Fibroblast of skin of right quadriceps (primary cell): ENCODE measurements at places on chromosomes 1 and 21.

DNA sequence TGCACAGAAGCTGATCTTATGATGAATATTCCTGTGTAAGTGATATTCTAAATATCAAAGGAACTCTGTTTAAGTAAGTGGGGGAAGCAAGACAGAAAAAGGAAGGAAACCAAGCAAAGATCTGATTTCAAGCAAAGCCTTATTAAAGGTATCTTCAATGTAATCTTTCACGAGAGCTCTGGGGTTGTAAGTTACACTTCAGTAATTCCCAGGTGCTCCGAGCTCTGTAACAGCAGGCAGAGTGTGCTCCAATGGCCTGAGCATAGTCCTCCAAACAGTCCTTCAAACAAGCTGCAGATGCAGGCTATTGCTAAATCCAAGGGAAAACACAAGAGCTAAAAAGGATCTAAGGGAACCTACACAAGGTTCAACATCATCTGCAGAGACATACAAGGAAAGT lies 949.7 kb upstream of the TMPRSS15 start:
- no peak for DNase-seq

GRCh38 chr21:15060543-15061175 lies 4.1 kb downstream of the NRIP1 start:
- DNase-seq: peak; percentile 68

DNA sequence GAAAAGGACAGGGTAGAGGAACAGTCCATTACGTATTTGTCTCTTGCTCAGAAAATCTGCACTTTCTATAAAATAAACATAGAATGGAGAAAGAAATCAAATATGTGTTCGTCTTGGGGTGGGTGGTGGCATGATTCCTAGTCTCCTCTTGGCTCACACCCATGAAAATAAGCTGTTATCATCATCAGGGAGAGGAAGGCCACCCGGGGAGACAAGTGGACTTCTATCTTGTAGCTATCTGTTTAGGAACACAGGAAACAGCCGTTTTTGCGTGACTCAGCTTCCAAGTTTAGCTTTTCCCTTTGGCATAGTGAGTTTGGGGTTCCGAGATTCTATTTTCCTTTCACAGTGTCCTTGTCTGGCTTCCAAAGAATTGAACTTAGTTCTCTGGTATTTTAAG lies 622.3 kb downstream of the PTPRU start:
- no peak for DNase-seq

DNA sequence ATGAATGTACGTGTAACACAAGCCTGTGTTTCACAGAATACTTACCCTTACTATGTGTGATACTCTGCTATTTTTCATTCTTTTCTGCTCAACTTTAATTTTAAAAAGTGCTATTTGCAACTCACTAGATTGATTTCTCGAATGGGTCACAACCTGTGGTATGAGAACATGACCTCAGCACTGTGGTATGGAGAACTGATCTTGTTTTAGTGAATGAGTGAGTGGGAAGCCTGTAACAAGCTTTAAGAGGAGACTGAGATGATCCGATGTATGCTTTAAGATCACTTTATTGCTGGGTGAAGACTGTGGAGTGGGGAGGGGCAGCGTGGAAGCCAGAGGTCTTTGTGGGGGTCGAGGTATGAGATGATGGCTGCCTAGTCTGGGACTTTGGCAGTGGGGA lies 21.6 kb downstream of the MECR start:
- DNase-seq: peak; percentile 38

GRCh38 chr1:40798366-40799281 lies 15.0 kb downstream of the KCNQ4 start:
- no peak for DNase-seq

DNA sequence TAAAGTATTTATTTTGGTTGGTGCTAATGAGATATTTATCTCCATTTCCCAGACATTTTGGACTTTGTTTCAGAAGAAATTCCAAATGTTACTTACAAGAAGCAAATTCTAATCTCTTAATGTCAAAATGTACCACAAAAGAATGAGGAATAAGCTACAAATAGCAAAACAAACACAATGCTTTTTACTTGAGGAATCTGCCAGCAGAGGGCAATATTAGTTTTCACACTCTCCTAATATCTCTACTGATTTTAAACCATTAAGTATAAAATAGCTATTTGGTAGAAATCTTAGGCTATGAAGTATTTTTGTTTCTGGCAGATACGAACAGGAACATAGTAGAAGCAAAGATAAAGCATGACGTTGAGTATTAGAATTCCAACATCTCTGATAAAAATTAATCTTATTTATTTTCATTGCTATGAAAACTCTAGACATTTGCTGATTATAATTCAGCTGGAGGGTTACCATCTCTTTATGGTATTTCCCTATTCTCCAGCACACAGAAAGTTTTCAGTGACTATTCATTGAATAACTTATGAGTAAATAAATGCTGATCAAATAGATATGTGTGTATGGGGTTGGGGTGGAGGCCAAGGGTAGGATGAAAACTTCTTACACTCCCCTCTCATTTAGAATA lies 13.4 kb upstream of the HMCN1 start:
- peak; percentile 64 for DNase-seq

DNA sequence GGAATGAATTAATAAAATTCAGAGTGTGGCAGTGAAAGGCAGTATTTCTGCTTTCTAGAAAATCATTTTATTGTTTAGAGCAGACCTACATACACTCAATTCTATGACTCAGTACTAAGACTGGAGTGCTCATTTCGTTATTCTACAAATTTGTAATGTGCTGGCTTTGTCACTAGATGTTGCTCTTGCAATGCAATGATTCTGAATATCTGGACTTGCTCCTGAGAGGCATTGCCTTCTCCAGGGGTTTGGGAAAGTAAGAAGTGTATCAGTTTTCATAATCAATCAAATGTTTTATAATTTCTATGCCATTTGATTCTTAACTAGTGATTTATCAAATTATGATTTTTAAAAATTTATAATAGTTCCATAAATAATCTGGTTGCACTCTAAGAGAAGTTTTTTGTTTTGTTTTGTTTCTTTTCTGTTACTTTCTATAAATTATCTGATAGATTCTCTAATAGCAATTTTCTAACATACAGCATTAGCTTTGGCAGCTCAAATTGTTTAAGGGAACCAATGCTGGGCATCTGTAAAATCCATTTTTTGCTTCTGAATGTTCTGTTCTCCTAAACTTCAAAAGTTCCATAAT lies 280.5 kb upstream of the SGIP1 start:
- DNase-seq: peak; percentile 80

DNA sequence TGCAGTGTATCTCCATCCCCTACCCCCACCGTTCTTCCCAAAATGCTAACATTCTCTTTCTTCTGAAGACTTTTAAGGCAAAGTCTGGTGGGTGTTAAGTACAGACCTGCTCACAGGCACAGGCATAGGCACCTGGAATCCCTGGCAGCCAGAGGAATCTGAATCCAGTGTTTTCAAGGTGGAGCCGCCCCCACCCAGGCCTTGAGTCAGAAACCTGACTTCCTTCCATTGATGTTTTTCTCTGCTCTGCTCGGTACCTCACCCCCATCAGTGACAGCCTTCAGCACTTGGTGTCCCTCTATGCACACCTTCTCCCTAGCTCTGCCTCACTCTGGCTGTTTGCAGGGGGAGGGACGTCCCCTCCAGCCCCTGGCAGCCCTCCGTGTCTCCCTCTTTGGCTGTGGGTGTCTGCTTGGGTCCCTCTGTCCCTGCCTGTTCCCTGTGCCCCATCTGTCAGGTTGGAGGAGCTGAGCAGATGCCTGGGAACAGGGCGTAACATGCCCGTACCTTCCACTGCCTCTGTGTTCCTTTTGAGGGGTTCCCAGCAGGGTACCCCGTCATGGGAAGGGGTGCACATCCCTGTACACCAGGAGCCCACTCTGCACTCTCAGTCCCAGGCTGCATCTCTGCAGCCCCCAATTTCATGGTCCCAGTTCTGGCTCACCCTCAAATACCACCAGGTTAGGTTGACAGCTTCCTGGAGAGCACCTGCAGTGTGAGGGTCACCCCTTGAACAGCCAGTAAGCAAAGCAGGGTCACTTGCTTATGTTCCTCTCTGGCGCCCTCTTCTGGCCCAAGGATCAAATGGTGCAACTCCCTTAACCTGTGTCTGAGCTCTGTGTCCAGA lies 6.7 kb downstream of the NCDN start:
- DNase-seq: peak; percentile 57

DNA sequence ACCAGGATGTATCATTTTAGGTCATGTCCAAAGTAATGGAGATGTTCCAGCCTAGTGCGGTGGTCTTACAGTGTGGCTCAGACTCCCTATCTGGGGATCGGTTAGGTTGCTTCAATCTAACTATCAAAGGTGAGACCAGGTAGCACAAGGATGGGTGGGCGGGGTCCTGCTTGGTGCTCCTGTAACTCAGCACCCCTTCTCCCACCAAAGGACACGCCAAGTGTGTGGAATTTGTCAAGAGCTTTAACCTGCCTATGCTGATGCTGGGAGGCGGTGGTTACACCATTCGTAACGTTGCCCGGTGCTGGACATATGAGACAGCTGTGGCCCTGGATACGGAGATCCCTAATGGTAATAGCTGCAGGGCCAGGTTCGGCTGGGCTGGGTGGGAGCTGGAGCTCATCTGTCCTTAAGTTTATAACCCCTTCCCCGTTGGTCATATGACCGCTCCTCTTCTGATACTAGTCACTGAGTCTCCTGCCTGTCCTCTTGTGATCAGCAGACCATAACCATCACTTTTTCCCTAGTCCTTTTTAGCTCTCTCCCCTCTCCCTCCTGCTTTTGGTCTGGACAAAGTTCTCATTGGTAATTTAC lies 5.4 kb downstream of the MARCKSL1 start:
- DNase-seq: no peak

GRCh38 chr1:20702416-20702815 lies 15.4 kb downstream of the KIF17 start:
- no peak for DNase-seq

- no peak for DNase-seq
Observed at GRCh38 chr1:993379-993995, 6.4 kb downstream of the HES4 start.

GRCh38 chr1:23591460-23592208 lies 32.3 kb upstream of the ID3 start:
- DNase-seq: no peak

GRCh38 chr21:41357546-41357945 lies 4.3 kb upstream of the MX2 start:
- no peak for DNase-seq

- DNase-seq: no peak
Observed at GRCh38 chr1:3914331-3914851, 14.3 kb upstream of the C1orf174 start.

- DNase-seq: no peak
Observed at GRCh38 chr1:22702296-22703085, 8.1 kb upstream of the EPHB2 start.

DNA sequence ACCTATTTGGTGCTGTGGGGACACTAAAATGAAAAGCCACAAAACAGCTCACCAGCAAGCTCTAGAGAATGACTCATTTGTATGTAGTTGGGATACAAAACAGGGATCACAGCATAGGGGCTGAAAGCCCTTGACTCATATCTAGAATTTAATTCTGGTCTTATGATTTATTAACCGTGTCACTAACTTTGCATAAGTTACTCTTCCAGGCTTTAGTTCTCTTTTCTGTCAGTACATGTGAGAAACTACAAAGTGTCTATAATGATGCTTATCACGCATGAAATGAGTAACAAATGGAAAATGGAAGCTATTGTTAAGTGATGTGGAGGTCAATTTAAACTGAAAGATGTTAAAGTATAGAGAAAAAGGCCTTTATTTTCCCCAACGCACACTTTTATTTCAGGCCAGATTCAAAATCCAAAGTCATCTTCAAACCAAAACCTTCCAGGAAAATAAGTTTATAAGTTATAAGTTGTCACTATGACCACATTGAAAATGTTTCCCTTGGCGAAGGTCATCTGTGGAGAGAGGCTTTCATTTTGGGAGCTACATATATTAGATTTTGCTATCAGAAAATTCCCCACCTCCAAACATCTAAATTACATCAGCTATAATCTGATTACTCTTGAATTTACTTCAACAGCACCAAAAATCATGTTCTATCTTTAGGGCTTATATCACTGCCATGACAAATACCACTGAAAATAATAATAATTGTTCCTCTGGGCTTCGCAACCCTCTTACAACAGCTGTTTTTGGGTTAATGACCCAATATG lies 430.5 kb downstream of the MRPL39 start:
- peak; percentile 75 for DNase-seq

DNA sequence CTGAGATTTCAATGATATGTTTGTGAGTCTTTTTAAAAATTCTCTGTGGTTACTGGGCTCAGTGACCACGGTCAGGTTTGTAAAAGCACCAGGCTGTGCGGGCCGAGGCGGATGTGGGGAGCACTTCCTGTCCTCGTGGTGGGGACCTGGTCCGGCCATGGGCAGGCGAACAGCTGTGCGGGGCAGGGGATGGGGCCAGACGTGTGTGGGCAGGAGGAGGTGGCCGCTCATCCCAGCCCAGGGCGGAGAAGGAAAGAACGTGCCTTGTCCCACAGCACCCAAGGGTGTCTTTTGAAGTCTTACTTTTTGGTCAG lies 5.2 kb upstream of the OXCT2 start:
- DNase-seq: no peak

DNA sequence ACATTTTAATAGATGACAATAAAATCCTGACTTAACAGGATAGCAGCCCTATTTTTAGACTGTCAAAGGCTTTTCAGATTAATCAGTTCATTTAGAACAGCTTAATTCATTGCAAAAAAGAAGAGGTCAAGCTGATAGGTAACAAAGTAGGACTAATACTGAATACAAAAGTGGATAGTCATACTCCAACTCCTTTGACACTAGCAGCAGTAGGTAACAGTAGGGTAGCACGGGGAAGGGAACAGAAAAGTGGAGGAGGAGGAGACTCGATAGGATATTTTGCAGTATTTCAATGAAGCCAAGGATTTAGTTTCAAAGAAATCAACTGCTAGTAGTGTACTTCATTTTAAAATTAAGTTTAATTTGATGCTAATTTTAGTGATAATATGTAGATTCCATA lies 51.1 kb downstream of the USP1 start:
- DNase-seq: no peak

DNA sequence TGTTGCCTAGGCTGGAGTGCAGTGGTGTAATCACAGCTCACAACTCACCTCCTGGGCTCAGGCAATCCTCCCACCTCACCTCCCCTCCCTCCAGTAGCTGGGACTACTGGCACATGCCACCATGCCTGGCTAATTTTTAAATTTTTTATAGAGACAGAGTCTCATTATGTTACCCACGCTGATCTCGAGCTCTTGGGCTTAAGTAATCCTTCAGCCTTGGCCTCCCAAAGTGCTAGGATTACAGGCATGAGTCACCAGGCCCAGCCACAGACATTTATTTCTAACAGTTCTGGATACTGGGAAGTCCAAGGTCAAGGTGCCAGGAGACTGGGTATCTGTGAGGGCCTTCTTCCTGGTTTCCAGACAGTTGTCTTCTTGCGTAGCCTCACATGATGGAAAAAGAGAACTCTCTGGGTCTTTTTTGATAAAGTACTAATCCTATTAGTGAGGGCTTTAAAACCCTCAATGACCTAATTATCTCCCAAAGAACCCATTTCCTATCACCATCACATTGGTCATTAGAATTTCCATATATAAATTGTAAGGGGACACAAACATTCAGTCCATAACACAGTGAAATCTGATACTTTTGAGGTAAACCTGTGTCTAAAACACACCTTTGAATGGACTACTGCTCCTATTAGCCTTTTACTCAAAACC lies 67.9 kb downstream of the PHACTR4 start:
- DNase-seq: peak; percentile 76

- DNase-seq: peak; percentile 91
Observed at GRCh38 chr1:170290991-170291390, 145.2 kb downstream of the NTMT2 start.
